Stimulated activated CD4-positive, alpha-beta T cell treated with anti-CD3 and anti-CD28 coated beads, Interleukin-1b, Interleukin-23, amount 100 ng/mL, for 24 hours (primary cell): ENCODE measurements at places on chromosomes 3 and 15.

GRCh38 chr3:174533286-174533685 is 325.8 kb upstream of the NAALADL2 start:
- DNase-seq: no peak

GRCh38 chr3:190121061-190121377 is 322 bp upstream of the P3H2 start:
- DNase-seq: no peak

GRCh38 chr3:37082317-37082716 is 89.0 kb downstream of the MLH1 start:
- no peak for DNase-seq

GRCh38 chr3:111715911-111716523 is 120.9 kb upstream of the ZBED2 start:
- DNase-seq: peak; percentile 17

- DNase-seq: no peak
These were observed 612 bp upstream of the LDHAL6B start for GRCh38 chr15:59205839-59206622.

DNA sequence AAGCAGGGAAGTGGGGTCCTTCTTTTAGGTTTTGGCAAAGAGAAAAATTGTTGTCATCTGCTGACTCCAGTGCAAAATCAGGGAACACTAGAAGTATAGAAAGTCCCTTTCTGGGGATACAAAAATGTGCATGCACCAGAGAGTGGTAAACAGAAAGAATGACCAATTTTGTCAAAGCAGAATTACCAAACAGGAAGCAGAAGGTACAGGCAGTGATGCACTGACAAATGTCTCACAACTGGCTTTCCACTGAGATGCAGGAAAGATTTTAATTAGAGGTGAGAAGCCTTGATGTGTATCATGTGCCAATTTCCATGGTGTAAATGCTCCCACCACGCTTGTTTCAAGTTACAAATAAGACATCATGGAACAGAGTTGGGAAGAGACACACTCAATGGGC is 66.0 kb downstream of the TRIM69 start:
- no peak for DNase-seq

GRCh38 chr3:148280623-148281242 is 417.0 kb upstream of the AGTR1 start:
- DNase-seq: no peak

- DNase-seq: no peak
These were observed 29.3 kb upstream of the COL6A5 start for GRCh38 chr3:130316169-130316568.

- no peak for DNase-seq
These were observed 33.1 kb downstream of the CRTAP start for GRCh38 chr3:33146791-33147445.

- DNase-seq: no peak
These were observed 279.7 kb upstream of the TBL1XR1 start for GRCh38 chr3:177476921-177477435.

DNA sequence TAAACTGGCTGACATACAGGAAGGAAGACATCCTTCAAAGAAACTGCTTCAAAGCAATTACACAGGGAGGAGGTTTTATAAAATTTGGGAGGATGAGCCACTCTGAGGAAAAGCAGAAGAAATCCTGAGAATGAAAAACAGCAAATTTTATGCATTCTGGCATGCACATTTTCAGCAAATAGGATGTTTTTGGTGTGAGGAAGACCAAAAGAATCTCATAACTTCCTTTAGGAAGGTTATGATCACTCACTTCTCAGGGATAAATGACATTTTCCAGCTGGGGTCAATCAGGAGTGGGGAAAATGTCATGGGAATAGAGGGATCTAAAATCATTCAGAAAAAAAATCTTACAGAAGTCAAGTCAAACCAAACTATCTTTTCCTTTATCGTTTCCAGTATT is 371.7 kb upstream of the CNTN6 start:
- DNase-seq: no peak

GRCh38 chr15:84079885-84080777 is 155.4 kb upstream of the GOLGA6L4 start:
- peak; percentile 25 for DNase-seq

DNA sequence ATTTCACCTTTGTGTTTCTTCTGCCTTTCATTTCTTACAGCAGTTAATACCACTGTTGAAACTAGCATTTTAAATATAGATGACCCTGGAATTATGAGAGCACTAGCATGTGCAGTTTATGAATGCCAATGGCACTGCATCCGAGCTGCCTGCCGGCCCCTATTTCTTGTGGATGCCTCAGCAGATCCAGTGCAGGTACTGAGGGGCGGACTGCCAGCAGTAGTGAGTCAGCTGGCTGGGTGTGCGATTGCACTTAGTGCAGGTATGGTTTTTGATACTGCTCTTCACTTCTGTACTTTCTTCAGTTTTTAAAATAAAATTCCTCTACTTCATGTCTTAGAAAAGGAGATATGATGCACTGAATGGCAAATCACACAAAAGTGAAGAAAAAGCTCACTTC is 453.0 kb downstream of the DIPK2A start:
- no peak for DNase-seq

DNA sequence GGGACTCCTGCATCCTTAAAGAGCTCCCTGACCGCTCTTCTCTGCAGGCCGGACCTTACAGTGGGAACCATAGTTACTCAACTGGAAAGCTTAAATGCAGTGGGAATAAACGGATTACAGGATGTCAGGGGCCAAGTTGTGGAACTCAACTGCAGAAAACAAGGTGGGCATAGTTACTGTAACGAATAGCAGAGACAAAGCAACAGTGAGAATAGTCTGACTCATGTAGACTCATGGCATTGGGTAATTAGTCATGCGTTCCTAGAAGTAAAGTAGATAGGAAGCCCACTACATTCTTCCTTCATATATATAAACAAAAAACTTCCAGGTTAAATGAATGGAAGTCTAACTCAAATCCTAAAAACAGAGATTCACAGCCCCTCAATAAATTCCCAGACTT is 95.5 kb upstream of the CHRNA7 start:
- DNase-seq: no peak

DNA sequence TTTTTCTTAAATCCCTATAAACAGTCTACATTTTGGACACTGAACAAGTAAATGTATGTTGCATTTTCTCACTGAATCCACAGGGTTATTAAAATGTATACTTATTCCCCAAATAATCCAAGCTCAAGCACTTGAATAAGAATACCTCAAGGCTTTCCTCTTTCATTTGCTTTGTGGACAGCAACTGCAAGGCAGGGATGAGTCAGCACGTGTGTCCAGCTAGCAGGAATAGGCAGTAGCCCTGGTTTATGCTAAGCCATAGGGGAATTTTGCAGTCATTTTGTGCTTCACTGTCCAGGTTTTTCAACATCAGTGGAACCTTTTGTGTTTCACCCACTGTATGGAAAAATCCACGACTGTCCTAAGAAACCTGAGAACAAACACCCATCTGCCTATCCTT is 96.7 kb upstream of the KCNMB2 start:
- DNase-seq: no peak

GRCh38 chr3:11568503-11569155 is 75.1 kb downstream of the VGLL4 start:
- DNase-seq: no peak

DNA sequence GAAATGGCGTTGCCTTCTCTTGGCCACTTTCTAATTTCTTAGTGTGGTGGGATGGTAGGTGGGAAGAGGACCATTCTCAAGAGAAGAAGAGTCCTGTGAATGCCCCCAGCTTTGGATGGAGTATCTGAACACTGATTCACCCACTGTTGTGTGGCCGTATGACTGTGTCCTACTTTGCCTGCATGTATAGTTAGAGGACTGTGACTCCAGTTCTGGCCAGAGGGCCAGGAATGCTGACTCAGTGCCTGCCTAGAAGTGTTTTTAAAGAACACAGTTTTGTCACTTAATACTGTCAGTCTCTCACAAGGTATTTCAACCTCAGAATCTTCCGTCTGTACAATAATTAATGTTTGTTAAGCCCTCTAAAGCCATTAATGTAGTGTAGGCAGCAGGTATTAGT is 2.1 kb downstream of the SEC61A1 start:
- DNase-seq: no peak

DNA sequence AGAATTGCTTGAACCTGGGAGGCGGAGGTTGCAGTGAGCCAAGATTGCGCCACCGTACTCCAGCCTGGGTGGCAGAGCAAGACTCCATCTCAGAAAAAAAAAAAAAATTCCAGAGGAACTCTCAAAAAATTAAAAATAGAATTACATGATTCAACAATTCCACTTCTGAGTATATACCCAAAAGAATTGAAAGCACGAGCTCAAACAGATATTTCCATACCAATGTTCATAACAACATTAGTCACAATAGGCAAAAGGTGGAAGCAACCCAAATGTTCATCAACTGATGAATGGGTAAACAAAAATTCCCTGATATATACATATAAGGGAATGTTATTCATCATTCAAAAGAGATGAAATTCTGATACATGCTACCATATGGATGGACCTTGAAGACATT is 16.9 kb upstream of the MORF4L1 start:
- DNase-seq: no peak

GRCh38 chr15:44308415-44308814 is 19.9 kb downstream of the GOLM2 start:
- DNase-seq: no peak

GRCh38 chr15:49831206-49831965 is 210.5 kb downstream of the DTWD1 start:
- DNase-seq: no peak

DNA sequence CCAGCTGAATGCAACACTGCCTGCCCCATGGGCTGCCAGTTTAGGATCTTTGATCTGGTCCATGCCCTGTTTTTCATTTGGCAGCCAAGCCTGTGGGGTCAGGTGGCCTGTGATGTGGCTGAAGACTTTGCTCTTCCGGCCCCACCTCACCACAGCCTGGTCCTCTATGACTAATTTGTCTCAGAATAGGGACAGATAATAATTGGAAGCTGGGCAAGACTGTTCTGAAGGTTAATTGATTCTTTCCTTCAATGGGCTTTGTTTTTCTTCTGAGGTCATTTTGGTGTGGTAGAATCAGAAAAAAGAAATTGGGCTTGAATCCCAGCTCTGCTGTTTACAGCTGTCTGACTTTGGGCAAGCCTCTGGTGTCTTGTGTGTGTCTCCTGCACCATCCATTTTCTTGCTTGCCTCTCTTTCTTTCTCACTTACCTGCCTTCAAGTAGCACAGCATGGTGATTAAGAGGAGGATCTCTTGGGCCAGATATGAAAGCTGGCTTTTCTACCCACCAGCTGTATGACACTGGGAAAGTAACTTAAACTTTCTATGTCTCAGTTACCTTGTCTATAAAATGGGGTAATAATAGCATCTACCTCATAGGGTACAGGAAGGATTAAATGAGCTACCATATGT is 24.2 kb downstream of the ABHD2 start:
- DNase-seq: no peak

GRCh38 chr3:101185341-101185740 is 135.0 kb downstream of the IMPG2 start:
- DNase-seq: no peak

DNA sequence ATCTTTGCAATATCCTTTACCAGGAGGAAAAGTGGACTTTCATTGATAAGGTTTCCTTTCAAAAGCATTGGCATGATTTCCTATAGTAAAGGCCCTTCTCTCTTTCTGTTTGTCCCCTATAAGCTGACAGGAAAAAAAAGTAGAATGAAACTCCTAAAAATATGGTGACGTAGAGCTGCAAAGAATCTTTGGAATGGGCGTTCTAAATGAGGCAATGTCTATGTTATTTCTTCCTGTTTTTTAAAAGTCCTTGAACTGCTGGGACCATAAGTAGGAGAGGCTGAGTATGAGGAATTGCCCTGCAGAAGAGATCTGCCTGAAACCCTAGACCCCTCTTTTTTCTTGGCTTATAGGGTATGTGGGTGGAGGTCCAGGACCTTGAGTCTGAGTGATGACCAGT is 17.2 kb downstream of the ST3GAL6 start:
- DNase-seq: no peak

DNA sequence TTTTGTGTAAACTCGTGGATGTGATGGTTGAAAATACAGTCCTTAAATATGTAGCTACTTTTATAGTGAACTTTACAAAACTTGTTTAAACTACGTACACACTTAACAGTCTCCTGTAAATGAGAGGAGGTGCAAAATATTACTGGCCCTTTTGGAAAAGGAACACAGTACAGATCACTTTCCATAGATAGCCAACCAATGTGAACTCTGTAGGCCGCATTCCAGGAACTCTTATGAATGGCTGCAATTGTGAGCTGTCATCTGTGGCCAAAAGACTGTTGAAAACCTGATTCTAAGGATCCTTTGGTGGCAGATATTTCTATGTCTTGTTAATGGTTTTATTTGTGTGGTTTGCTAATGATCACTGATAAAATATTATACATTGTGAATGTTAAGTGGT is 6.2 kb downstream of the TSC22D2 start:
- DNase-seq: no peak

DNA sequence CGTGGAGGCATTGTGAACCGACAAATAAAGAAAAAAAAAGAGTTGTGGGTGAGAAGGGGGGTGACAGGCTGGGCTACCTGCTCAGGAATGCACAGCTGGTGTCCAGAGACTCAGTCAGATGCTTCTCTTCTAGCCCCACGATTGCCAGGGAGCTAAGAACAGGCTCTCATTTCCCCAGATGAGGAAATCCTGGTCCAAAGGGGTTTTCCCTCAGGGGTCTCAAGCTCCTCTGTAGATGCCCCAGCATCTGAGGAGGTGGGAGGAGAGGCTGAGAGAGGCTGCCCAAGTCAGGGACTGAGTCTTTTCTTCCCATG is 35.5 kb downstream of the BNC1 start:
- no peak for DNase-seq

GRCh38 chr15:93028111-93028631 is 60.8 kb downstream of the RGMA start:
- DNase-seq: no peak

DNA sequence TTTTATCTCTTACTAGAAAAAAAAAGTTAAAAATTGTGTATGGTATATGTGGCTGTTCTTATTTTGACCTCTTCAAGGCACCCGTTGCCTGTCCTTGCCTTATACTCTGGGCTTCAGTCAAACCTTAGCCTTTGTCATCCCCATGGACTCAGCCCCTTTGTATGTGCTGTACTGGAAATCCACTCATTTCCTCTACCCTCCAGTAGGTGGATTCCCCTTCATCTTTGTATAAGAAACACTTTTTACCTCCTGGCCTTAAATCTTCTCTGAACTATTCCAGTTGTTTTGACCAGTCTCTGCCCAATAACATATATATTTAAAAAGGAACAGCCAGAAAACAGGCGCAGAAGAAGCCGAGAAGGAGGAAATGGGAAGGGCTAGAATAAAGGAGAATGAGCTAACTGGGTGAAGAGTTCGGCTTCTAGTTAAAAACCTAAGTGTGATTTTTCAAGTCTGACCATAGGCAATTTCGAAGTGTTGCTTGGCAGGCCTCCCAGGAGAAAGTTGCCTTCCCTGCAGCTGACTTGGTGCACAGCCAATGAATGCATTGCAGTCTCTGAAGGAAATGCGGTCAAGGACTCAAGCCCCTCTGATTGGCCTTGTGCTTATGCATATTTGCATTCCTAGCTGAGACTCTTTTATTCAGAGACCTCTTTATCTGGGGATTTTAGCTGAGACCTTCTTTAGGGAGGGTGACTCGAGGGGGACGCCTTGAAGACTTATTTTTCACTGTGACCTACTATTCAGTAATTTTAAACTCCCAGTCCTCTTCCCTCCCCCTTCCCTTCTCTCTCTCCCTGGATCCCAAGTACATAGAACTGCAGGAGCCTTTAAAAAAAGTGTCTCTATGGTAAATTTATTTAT is 277.4 kb downstream of the ROBO1 start:
- DNase-seq: no peak
